SK-N-DZ (cell line): ENCODE measurements at places on chromosomes 7 and 10.
A peak's percentile ranks its signal among the peaks of the same experiment; 100 is the strongest.

GRCh38 chr7:80604436-80604835 lies 34.0 kb upstream of the CD36 start:
- DNase-seq = no peak

- DNase-seq = no peak
Measured at GRCh38 chr7:37007268-37007667, 283.0 kb upstream of the AOAH start.

- DNase-seq = no peak
Measured at GRCh38 chr10:22324893-22325271, 4.0 kb downstream of the BMI1 start.

- no peak for DNase-seq
Measured at GRCh38 chr7:14016950-14017349, 27.5 kb upstream of the ETV1 start.

DNA sequence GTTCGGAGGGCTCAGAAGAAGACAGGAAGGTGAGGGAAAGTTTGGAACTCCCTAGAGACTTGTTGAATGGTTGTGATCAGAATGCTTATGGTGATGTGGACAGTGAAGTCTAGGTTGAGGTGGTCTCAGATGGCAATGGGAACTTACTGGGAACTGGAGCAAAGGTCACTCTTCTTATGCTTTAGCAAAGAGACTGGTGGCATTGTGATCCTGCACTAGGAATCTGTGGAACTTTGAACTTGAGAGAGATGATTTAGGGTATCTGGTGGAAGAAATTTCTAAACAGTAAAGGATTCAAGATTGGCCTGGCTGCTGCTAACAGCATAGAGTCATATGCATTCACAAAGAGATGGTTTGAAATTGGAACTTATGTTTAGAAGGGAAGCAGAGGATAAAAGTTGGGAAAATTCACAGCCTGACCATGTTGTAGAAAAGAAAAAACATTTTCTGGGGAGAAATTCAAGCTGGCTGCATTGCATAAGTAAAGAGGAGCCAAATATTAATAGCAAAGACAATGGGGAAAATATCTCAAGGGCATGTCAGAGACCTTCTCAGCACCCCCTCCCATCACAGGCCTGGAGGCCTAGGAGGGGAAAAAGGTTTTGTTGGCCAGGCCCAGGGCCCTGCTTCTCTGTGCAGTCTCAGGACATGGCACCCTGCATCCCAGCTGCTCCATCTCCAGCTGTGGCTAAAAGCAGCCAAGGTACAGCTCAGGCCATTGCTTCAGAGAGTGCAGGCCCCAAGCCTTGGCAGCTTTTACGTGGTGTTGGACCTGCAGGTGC lies 26.0 kb upstream of the ARHGAP12 start:
- no peak for DNase-seq

- DNase-seq = no peak
Measured at GRCh38 chr7:120898715-120899499, 41.0 kb upstream of the TSPAN12 start.

DNA sequence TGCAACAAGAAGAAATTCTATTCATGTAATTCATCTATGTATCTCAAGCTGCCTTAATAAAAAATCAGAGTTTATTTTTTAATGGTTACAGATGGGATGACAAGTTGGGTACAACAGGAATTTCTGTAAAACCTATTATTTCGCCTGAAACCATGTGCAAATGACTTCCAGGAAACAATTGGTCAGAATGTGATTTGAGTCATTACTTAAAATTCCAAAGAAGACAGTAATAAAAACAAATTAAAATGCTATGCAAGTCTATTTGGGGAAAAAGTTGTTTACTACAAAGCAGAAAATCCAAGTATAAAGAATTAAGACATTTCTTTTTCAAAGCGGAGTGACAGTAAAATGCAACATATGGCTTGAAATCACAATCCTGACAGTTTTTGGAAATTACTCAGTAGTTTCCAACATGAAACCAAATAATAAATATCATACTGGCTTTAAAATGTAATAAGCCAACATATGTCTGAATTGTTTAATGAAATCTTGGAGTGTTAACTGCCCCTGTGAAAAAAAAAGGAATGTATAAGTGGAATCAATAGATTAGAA lies 41.5 kb upstream of the SEMA3C start:
- no peak for DNase-seq

- DNase-seq = no peak
Measured at GRCh38 chr7:151384352-151384697, 25.5 kb downstream of the WDR86 start.

- DNase-seq = no peak
Measured at GRCh38 chr7:197413-198335, 5.3 kb downstream of the FAM20C start.

DNA sequence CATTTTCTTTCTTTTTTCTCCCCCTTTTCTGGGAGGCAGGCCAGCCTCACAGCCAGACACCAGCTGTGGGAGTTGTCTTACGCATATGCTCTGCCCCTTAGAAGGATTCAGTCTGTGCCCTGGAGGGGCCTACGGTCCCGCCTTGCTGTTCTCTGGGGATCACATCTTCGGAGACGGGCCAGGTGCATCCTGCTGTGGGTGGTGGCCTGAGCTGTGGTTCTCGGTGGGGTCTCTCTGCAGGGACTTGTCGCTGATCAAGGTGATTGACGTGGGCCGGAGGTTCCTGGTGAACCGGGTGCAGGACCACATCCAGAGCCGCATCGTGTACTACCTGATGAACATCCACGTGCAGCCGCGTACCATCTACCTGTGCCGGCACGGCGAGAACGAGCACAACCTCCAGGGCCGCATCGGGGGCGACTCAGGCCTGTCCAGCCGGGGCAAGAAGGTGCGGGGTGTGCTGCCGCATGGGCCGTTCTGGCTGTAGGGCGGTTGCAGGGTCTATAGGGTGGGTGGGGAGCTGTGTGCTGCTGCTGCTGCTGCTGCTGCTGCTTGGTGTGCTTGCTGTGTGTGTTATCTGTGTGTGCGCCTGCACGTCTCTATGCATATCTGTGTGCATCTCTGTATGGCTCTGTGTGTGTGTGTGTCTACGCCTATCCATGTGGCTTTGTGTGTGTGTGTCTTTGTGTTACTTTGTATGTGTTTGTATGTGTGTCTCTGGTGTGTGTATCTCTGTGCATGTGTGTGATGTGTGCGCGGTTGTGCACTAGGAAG lies 17.9 kb downstream of the PFKFB3 start:
- DNase-seq = no peak

DNA sequence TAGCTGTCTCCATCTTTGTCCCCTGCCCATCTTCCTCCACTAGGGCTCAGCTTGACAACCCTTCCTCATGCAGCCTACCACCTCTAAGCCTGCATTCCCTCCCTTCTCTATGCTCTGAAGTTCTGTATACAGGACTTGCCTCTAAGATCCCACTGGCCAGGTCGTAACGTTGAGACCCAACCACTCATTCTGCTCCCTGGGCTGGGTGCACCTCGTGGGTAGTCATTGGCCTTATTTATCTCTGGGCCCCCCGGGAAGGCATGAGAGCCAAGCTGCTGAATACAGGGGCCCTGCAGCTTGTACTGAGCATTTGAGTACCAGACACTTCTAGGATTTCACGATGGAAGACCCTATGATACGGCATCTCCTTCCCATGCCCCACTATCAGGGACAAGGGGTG lies 31.2 kb downstream of the MYL10 start:
- DNase-seq = no peak

GRCh38 chr7:140672382-140673062 lies at the start of gene ADCK2:
TSS of gene ADCK2 (plus strand) at chr7:140672945. CDS start at chr7:140673331, 386 bp downstream.
- peak; percentile 50 for DNase-seq

DNA sequence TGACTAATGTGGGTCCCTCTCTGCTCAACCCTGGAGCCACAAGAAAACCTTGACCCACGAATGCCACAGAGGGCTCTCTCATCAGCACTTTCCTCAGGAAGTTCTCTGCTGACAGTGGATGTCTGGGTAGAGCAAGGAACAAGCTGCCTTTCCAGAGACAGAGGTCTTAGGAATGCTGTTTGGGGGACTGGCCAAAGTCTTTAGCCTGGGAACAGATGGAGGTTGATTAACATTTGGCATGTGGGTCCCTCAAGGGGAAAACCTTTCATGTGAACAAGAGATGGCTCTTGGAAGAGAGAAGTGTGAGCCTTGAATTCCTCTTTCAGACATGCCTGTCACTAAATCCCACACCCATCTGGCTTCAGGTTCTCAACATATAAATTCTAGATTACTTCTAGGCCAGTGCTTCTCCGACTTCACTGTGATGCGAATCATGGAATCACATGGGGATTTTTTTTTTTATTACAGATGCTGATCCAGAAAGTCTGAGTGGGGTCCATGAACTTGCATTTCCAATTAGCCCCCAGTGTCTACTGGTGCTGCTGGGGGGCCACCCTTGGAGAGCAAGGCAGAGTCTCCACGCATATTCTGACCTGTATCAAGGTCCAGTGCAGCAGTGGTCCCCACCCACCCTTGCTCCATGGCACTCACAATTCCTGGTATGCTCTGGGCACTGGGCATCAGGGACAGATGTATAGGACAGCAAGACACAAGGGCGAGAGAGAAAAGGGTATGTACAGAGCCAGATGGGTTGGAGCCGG lies 360.4 kb downstream of the CXCL12 start:
- no peak for DNase-seq

GRCh38 chr7:45657890-45658715 lies 83.9 kb downstream of the ADCY1 start:
- DNase-seq = no peak

DNA sequence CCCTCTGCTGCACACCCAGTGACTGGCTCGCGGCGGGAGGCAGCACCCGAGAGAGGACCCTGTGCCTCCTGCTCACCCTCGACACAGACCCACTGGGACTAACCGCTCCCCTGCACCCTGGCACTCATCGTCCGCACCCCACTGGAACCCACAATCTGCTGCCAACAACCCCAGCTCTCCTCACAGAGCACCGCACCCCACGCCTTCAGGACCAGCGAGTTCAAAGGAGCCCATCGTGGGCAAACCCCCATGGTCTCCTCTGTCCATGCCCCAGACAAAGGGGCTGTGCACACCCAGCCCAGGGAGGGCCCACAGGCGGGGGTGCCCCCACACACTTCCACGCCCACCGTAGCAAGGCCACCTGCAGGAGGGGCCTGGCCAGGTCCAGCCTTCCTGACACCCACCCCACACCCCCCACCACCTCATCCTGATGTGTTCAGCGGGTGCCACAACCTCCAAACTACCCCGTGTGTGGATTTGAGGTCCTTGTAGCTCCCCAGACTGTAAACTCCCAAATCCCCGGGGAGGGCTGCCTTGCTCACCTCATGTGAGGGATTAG lies 14.0 kb downstream of the RASGEF1A start:
- no peak for DNase-seq

- no peak for DNase-seq
Measured at GRCh38 chr7:116955801-116956476, 2.6 kb downstream of the ST7 start.

DNA sequence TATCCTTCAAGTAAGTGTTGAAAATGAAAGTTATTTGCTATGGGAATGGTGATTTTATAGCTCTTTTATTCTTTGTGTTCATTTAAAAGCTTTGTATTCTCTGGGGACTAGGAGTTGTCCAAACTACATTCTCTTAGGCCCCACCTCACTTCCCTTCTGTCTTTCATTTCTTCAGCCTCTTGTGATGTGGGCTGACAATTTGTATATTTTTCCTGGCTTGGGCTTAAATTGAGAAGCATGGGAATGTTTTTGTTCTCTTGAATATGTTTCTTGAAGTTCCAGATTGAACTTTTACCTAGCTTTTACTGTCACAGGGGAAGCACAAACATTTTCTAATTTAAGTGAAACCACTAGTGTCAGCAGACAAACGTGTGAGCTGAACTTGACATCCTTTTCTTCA lies 27.9 kb downstream of the BBS9 start:
- no peak for DNase-seq
